ENCODE measurements at places on chromosomes 7 and 10. TPM values are rescaled to one million over a fixed set of nuclear protein-coding genes. Genes with fewer than 3 reads are reported as not detected.

DNA sequence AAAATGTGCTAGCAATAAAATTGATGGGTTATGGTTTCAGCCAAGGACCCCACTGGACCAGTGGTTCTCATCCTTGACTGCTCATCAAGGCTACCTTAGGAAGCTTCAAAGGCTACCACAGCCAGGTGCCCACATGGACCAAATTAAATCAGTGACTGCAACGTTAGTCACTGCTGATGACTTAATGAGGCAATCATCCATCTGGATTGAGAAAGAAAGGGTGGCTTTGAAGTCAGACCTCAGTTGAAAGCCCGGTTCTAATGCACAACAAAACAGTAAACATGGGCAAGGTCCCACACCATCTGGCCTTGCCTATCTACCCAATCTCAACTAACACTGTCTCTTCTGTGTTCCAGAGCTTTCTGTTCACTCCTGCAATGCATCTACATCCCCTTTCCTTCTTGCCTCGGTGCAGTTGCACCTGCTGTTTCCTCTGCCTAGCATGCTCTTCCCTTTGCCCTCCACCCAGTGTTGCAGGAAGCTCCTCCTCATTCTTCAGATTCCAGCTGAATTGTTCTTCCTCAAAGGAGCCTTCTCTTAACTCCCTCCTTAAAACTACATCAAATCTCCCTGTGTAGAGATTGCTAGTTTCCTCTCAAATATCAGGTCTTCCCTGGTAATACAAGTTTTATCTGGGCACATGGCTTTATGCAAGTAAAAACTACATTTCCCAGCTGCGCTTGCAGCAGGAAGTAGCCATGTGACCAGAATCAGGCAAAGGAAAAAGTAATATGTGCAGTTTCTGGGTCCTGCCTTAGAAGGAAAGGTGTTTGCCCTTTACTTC lies 10.3 kb upstream of the KCNK18 start:
- DNase-seq = no peak

- DNase-seq = no peak
Measured at GRCh38 chr10:42609872-42610271, 28.5 kb downstream of the ZNF33B start.

- peak; percentile 36 for DNase-seq
Measured at GRCh38 chr10:74824900-74825370, 1.5 kb upstream of the KAT6B start.

DNA sequence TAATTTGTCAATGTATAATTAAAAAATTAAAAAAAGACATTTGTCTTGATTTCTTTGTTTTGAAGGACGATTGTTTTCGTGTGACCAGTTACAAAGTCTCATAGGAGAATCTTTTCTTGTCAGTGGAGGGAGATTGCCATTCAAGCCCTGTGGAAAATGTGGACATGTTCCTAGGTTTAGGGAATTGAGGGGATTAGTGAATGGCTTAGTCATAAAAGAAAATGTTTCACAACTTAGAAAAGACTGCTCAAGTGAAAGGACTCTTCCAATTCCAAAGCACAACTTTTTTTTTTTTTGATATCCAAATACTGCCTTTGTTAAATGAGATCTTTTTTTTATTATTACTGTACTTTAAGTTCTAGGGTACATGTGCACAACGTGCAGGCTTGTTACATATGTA lies 140.7 kb upstream of the HABP2 start:
- DNase-seq = no peak

GRCh38 chr7:148702876-148703670 lies 4.4 kb downstream of the CUL1 start:
- no peak for DNase-seq

- no peak for DNase-seq
Measured at GRCh38 chr7:72243329-72243728, 168.8 kb downstream of the CALN1 start.

The ELMO1 gene
- 10.0 TPM for polyA plus RNA-seq

- no peak for DNase-seq
Measured at GRCh38 chr7:34952822-34953221, 84.5 kb downstream of the DPY19L1 start.

GRCh38 chr7:112669306-112669705 lies 120.9 kb downstream of the TMEM168 start:
- no peak for DNase-seq

DNA sequence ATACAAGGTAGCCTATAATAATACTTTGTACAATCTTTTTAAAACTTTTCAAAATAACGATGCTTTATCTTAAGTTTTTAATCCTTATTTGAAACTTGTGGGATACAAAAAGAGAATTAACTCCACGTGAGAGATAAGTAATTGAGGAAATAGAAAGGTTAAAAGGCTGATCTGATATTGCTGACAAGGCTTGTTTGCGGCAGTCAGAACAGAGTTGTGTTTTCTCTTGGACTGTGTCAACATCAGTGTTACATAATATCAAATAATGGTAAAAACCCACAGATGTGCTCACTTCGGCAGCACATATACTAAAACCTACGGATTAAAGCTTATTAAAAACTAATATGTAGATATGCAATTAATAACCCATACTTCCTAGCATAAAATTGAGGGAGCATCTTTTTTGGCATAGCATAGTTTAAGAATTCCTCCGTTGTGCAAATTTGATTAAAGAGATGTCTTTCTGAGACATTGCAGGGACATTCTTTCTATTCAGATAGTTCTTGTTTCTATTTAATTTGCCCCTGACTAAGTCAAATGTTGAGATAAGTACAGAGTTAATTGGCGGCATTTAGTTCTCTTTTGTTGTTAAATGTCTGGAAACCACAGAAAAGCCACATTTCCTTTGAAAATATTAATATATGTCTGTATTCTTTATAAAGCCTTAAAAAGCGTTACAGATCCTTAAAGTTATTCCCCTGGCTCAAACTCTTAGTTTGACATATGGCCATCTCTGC lies 63.3 kb downstream of the FAM185A start:
- DNase-seq = no peak

GRCh38 chr10:126336801-126337200 lies 51.5 kb downstream of the ADAM12 start:
- no peak for DNase-seq

DNA sequence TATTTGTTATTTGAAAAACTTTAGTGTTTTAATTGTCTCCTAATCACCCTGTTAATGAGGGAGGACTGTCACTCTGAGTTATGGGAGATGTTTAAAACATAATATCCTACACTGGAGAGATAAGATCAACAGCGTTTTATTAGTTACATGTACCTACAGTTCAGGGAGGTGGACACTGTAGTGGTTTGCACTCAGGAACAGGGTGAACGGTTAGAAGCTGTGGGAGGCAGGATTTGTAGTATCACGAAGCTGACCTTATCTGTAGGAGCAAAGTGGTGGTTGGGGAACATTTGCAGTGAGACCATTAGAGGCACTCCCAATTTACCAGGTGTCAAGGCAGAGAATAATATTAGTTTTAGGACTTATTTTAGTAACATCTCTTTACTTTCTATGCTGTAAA lies 193.3 kb upstream of the KCND2 start:
- no peak for DNase-seq

DNA sequence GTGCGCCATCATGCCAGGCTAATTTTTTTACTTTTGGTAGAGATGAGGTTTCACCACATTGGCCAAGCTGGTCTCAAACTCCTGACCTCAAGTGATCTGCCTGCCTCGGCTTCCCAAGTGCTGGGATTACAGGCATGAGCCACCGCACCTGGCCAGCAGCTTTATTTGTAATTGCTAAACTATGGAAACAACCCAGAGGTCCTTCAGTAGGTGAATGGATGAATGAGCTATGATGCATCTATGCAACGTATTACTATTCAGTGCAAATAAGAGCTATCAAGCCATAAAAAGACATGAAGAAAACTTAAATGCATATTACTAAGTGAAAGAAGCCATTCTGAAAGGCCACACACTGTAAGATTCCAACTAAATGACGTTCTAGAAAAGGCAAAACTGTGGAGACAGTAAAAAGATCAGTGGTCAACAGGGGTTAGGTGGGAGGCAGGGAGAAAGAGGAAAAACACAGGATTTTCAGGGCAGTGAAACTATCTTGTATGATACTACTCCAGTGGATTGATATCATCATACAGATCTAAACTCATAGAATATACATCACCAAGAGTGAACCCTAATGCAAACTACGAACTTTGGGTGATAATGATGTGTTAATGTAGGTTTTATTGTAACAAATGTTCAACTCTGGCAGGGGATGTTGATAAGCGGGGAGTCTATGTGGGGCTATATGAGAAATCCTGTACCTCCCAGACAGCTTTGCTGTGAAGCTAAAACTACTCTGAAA lies 66.7 kb downstream of the PRTFDC1 start:
- no peak for DNase-seq

- no peak for DNase-seq
Measured at GRCh38 chr7:42502022-42502421, 265.0 kb upstream of the GLI3 start.

- DNase-seq = no peak
Measured at GRCh38 chr10:91032611-91033206, 111.8 kb upstream of the ANKRD1 start.

- DNase-seq = peak; percentile 62
Measured at GRCh38 chr7:141533149-141533949, 17.9 kb upstream of the AGK start.

The SEMA3C gene
- 25.9 TPM for polyA plus RNA-seq

The GDF10 gene
- polyA plus RNA-seq = 1.8 TPM

- peak; percentile 9 for DNase-seq
Measured at GRCh38 chr7:43700059-43700501, 29.2 kb downstream of the COA1 start.

The ASIC3 gene
- 0.83 TPM for polyA plus RNA-seq

GRCh38 chr10:50990568-50991455 lies 83.5 kb upstream of the PRKG1 start:
- DNase-seq = peak; percentile 52

The ELOVL3 gene
- 2.5 TPM for polyA plus RNA-seq

DNA sequence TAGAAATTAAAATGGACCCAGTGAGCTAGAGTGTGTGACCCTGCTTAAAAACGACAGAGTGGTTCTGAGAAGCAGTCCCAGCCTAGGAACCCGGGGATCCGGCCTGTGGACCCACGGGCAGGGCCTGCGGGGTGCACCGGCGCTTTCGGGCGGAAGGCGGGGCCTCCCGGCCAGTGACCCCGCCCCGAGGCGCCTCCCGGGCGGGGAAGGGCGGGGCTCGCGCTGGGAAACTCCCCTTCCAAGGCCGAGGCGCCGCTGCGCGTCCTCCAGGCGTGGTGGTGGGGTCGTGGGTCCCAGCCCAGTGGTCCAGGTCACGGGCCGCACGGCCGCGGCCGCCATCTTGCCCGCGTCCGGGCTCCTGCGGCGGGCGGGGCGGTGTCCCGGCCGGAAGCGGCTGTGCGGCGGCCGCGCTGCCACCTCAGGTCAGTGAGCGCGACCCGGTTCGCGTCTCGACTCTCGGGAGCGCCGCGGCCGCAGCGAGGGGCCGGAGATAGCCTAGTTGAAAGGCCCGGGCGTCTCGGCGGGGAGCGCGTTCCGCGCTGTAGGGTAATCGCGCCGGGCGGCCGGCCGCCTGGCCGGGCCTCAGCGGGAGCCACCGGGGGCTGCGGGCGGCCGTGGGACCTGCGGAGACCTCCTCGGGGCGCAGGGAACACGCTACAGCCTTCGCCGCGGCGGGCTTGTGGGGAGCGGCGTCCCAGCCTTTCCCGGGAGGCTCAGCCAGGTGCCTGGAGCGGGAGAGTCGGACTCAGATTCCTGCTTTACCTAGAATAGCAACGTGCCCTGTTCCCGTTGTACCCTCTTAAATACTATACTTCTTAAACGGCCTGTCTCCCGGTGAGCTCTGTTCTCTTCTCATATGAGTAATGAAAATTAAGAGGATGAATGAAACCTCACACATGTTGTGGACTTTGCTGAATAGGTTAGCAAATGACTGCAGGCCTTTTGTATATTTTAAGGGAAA lies at the start of gene MIOS:
Gene MIOS (plus strand): TSS at position 234 of the 961 bp plus-strand sequence. CDS start 5,592 bp downstream, outside the sequence.
- peak; percentile 70 for DNase-seq

DNA sequence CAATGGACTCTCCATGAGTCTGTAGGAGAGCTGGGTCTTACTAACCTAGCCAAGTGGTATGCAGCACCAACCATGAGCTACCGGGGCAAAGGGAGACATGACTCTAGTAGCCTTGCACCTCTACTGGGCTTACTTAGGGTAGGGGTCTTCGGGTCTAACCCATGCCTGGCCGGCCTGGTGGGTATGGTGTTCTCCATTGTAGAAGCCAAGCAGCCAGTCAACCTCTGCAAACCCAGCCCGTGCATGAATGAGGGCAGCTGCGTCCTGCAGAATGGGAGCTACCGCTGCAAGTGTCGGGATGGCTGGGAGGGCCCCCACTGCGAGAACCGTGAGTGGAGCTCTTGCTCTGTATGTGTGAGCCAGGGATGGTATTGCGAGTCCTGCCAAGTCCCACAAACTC lies 51.0 kb downstream of the VWA2 start:
- DNase-seq = no peak

DNA sequence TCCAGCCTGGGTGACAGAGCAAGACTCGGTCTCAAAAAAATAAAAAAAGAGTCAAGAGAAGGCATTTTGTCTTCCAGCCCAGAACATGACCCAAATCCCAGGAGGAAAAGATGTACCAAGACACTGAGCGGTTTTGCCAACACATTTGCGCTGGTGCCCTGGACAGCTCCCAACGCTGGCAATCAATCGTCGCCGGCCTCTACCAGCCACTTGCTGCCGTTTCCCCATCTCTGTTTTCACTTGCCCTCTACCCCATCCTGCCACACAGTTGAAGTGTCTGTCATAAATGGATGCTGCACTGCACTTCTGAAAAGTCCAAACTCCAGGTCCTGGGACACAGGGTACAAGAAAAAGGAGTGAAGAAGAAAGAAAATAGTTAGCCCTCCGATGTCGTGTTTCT lies 29.7 kb upstream of the CRTAC1 start:
- DNase-seq = no peak

- no peak for DNase-seq
Measured at GRCh38 chr7:33471636-33472242, 342.4 kb downstream of the BBS9 start.

- no peak for DNase-seq
Measured at GRCh38 chr10:93680412-93681047, 21.9 kb downstream of the FRA10AC1 start.

The CD36 gene
- 24.5 TPM for polyA plus RNA-seq

The AKR1C1 gene
- 17.9 TPM for polyA plus RNA-seq

The NRBF2 gene
- polyA plus RNA-seq = 26.7 TPM

- no peak for DNase-seq
Measured at GRCh38 chr7:98079891-98080648, 26.6 kb upstream of the LMTK2 start.

The IPMK gene
- polyA plus RNA-seq = 7.2 TPM

DNA sequence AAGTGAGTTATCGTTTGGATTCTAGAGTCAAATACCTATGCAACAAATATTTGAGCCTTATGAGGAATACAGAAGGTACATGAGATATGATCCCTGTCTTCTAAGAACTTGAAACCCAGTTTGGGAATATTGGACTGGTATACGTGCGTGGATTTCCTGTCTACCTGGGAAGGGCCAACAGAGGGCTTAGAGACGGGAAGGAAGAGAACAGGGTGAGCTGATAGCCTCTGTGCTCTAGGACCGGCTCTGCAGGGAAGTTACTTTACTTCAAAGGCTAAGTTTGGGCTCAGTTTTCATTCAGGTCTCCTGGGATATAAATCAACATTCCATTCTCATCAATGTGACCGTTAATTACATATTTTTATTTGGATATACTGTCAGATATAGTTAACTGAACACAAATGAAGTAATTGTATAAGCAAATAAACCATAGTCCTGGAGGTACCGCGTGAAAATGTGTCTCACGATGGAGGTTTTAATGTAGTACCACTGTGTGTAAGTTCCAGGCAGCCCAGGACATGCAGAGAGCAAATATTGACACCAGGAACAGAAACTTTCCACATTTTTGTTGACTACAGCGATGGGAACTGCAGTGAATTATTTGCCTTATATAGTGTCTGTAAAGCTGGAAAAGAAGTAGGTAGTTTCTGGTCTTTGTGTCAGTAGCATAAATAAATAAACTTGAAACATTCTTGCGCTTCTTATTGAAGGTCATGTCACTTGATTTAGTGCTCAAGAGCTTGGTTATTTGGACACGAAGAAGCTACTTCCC lies 8.6 kb downstream of the CHST12 start:
- no peak for DNase-seq

GRCh38 chr10:133117688-133118071 lies 30.0 kb downstream of the ADGRA1 start:
- no peak for DNase-seq
